Activated T-helper 2 cell treated with anti-CD3 and anti-CD28 coated beads, Interferon-gamma antibody, Interleukin-2, Interleukin-4, amounts not matched to agents 10 μg/mL and 5 μg/mL and 100 μg/mL, durations not matched to agents 14 hours and 24 hours and 36 hours (primary cell): ENCODE measurements at places on chromosomes 11 and 22. TPM values are rescaled to one million over a fixed set of nuclear protein-coding genes. Genes with fewer than 3 reads are reported as not detected.

The SF3A1 gene
- 287 and 325 TPM in 2 replicates for total RNA-seq

The SLC7A4 gene
- 0.07 TPM in 1 of 2 replicates, not detected in the other for total RNA-seq

The CTTN gene
- 33.4 and 34.9 TPM in 2 replicates for total RNA-seq

The CASP5 gene
- total RNA-seq: not detected in 2 replicates

The CFAP300 gene
- total RNA-seq: not detected in 2 replicates

DNA sequence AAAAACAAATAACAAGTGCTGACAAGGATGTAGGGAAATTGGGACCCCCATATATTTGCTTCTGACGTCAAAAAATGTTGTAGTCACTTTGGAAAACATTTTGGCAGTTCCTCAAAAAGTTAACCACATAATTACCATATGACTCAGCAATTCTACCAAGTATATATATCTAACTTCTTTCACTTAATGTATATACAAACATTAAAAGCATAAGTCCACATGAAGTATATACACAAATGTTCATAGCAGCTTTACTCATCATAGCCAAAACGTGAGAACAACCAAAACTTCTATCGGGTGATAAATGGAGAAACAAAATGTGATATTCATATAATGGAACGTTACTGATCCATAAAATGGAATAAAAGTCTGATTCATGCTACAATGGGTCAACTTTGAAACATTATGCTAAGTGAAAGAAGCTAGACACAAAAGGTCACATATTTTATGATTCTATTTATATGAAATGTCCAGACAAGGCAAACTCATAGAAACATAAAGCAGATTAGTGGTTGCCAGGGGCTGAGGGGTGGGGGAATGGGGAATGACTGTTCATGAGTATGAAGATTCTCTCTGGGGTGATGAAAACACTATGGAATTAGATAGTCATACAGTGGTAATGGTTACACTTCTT is 48.7 kb upstream of the TEAD1 start:
- H3K27ac ChIP-seq: no peak overlapping the region
- no peaks in the 10 kb centered on the region for H3K27me3 ChIP-seq
- DNase-seq: no peak
- H3K4me3 ChIP-seq: no peak overlapping the region
- H3K4me1 ChIP-seq: no peaks in the 10 kb centered on the region
- no peaks in the 10 kb centered on the region for H3K36me3 ChIP-seq

DNA sequence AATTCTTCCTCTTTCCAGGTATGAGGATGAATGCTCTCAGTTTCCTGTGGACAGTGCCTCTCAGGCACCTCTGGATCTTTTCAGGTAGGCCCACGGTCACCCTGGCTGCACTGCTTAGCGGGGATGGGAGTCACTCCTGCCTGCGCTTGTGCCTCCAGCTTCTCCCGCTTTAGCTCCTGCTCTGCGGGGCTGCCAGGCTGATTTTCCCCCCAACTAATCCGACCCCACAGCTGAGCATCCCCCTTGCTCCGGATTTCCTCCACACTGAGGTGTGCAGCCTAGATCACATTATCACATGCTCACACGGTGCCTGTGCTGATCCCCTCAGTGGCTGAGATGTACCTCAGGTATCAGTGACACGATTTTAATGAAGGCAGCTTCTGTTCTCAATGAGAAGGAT is 879.1 kb downstream of the OPCML start:
- no peaks in the 10 kb centered on the region for H3K27me3 ChIP-seq
- no peak overlapping the region for H3K4me3 ChIP-seq
- no peak for DNase-seq
- no peaks in the 10 kb centered on the region for H3K4me1 ChIP-seq

- H3K27ac ChIP-seq: no peak overlapping the region
- DNase-seq: no peak
- H3K4me3 ChIP-seq: no peak overlapping the region
- H3K36me3 ChIP-seq: no peaks in the 10 kb centered on the region
Measured at GRCh38 chr22:39292031-39292462, 27.4 kb downstream of the RPL3 start.

DNA sequence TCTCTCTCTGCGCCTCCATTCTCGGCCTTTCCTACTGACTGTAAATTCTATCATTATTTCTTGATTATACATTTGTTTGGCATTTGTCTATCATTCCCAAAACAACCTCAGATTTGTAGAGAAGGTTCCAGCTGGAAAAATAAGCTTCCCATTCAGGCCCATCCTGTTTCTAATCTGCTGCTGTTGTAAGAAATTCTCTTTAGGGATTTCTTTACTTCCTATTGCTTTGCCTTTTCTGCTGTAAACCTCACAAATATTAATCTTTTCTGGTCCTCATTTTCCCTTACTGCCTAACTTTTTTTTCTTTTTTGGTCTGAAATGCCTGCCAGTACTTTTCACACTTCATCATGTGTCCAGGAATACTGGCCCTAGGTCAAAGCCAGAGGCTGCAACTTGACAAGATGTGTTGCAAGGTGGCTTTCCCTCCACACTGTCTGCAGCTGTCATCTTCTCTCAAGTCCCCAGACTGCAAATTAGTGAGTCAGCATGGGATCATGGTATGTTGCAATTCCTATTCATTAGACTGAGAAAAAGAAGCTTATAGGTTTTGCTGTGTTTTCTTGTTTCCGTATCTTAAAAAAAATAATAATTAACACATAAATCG is 858.7 kb upstream of the CHORDC1 start:
- DNase-seq: no peak
- H3K36me3 ChIP-seq: no peaks in the 10 kb centered on the region
- H3K4me1 ChIP-seq: no peaks in the 10 kb centered on the region
- H3K4me3 ChIP-seq: no peak overlapping the region
- no peak overlapping the region for H3K27ac ChIP-seq

The RTN3 gene
- total RNA-seq: 61.1 and 64.1 TPM in 2 replicates

DNA sequence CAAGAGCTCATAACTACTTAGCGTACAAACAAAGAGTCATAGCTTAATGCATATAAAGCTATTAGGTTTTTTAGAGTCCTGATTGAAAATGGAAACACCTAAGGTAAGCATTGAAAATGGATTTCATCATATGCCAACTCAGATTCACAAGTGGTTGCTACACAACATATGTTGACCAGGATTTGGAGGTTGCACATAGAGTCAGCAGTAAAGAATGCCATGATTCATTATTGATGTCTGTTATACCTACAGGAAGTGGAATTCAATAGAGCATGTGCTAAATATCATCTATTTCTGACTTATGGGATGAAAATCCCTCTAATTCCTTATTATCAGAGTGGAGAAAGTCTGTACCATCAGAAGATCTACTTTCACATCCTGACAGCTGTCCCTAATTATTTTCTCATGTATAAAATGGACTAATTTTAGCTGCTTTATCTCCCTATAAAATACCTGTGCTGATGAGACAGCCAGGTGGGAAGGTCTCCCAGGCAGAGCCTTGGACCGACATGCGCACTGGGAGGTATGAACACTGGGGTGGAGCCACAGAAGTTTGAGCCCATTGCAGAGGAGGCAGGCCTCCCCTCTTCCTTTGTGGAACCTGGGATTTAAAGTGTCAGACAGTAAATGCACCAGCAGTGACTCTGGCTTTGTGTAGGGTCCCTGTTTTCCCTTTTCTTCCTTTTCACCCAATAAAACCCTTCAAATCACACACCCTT is 204.2 kb downstream of the AASDHPPT start:
- no peak overlapping the region for H3K27ac ChIP-seq
- H3K4me3 ChIP-seq: no peak overlapping the region
- DNase-seq: no peak
- no peaks in the 10 kb centered on the region for H3K27me3 ChIP-seq
- H3K4me1 ChIP-seq: no peaks in the 10 kb centered on the region

The APOL6 gene
- 21.2 and 21.9 TPM in 2 replicates for total RNA-seq

- no peaks in the 10 kb centered on the region for H3K27me3 ChIP-seq
- H3K27ac ChIP-seq: no peak overlapping the region
- no peak overlapping the region for H3K4me3 ChIP-seq
- H3K36me3 ChIP-seq: peaks cover 6% of the 10 kb centered on the region
- H3K4me1 ChIP-seq: peaks cover 18% of the 10 kb centered on the region
Measured at GRCh38 chr22:19180234-19180633, 1.7 kb upstream of the SLC25A1 start.

The SEPTIN5 gene
- 0.71 and 1.5 TPM in 2 replicates for total RNA-seq

DNA sequence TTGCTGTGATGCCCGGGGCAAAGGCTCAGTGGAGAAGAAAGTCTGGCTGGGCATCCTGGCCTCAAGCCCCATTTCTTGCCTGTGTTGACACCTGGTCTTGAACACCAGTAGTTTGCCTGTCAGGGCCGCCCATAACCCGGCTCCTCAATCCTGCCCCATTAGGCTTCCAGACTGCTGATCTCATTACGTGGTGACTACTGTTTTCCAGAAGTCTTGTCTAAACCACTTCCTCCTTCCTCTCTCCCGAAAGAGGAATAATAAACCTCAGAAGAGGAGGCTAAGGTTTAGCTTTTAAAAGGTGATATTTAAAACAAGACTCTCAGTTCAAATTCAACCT is 97.7 kb downstream of the CD44 start:
- H3K27me3 ChIP-seq: peaks cover 13% of the 10 kb centered on the region
- peaks cover 39% of the 10 kb centered on the region for H3K36me3 ChIP-seq
- DNase-seq: no peak
- no peak overlapping the region for H3K4me3 ChIP-seq
- peaks cover 72% of the 10 kb centered on the region for H3K4me1 ChIP-seq
- H3K27ac ChIP-seq: no peak overlapping the region

- H3K4me1 ChIP-seq: peaks cover 1% of the 10 kb centered on the region
- H3K36me3 ChIP-seq: no peaks in the 10 kb centered on the region
- peaks cover 45% of the 10 kb centered on the region for H3K27me3 ChIP-seq
Measured at GRCh38 chr22:45864959-45865476, 111.9 kb downstream of the WNT7B start.

The SMIM35 gene
- total RNA-seq: 1.7 and 1.9 TPM in 2 replicates

DNA sequence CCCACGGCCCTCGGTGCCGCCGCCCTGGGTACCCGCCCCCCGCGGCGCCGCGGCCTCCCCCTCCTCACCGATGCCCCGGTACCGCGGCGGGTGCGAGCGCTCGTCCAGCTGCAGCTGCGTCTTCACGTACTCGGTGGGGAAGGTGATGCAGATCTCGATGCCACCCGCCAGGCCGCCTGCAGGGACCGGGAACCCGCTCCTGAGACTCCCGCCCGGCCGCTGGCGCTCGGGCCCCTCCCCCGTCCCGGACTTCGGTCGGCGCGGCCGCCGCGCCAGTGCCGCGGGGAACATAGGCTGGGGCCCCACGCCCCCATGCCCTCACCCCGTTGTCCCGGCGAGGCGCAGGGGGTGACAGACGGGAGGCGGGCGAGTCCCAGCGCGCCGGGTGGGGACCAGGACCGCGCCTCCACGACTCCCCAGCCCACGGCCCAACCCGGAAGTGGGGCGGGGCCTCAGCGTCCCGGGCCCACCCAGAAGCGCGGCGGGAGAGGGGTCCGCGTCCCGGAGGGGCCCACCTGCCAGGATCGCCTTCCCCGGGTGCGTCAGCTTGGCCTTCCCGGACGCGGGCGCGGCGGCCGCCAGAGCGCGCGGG is 375 bp downstream of the SLC25A1 start:
- H3K4me1 ChIP-seq: peaks cover 22% of the 10 kb centered on the region
- DNase-seq: peak; percentile 56
- peaks cover 9% of the 10 kb centered on the region for H3K36me3 ChIP-seq

GRCh38 chr11:47991266-47991830 is 11.0 kb downstream of the PTPRJ start:
- H3K36me3 ChIP-seq: peaks cover 38% of the 10 kb centered on the region
- peak overlapping the region; percentile 56 for H3K4me3 ChIP-seq
- DNase-seq: no peak
- H3K27ac ChIP-seq: peak overlapping the region; percentile 80
- peaks cover 41% of the 10 kb centered on the region for H3K4me1 ChIP-seq
- no peaks in the 10 kb centered on the region for H3K27me3 ChIP-seq

The C11orf16 gene
- not detected in 2 replicates for total RNA-seq

The MS4A14 gene
- not detected in 2 replicates for total RNA-seq

DNA sequence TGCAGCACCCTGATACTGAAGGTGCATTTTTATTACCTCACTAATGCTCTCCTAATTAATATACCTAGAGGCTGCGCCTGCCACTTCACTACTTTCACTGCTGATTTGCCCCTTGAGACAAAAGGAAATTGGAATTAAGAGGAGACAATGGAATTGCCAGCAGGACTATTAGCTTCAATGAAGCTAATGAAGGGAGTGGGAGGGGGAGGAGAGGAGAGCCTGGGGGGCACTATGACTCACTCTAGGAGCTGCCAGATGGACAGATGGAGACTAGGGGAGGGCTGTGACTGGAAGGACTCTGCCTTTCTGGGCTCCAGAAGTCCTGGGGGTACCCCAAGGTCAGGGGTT is 102.8 kb upstream of the DRD2 start:
- H3K4me1 ChIP-seq: peaks cover 22% of the 10 kb centered on the region
- H3K36me3 ChIP-seq: no peaks in the 10 kb centered on the region
- no peak for DNase-seq
- peak overlapping the region; percentile 21 for H3K27ac ChIP-seq
- peaks cover 1% of the 10 kb centered on the region for H3K27me3 ChIP-seq

The CLCF1 gene
- 2.9 and 3.0 TPM in 2 replicates for total RNA-seq

- no peak overlapping the region for H3K27ac ChIP-seq
- no peaks in the 10 kb centered on the region for H3K36me3 ChIP-seq
- H3K4me3 ChIP-seq: no peak overlapping the region
- no peak for DNase-seq
- H3K4me1 ChIP-seq: peaks cover 3% of the 10 kb centered on the region
- no peaks in the 10 kb centered on the region for H3K27me3 ChIP-seq
Measured at GRCh38 chr11:131666617-131667016, 296.2 kb downstream of the NTM start.

DNA sequence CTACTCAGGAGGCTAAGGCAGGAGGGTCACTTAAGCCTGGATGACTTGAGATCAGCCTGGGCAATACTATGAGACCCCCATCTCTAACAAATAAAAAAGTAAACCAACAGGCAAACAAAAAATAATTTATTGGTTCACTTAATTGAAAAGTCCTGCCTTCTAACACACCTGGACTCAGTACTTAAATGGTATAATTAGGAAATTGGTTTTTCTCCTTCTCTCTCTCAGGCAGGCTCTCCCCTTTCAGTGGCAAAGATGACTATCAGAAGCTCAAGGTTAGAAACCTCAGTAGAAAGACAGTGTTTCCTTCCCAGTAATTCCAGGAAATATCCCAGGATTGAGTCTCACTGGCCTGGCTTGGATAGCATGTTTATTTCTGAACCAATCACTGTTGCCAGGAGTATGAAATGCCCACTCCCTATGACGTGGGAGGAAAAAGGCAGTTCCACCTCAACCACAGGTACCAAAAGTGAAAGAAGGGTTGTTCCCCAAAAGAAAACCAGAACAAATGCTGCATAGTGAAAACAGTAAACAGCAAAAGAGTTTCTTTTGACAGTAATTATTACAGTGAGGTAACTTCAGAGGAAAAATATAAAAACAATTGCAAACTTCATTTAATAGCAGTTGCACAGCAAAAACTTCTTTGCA is 56.3 kb upstream of the SOX6 start:
- H3K4me1 ChIP-seq: no peaks in the 10 kb centered on the region

GRCh38 chr11:132907651-132908413 is 624.5 kb downstream of the OPCML start:
- no peak for DNase-seq
- H3K36me3 ChIP-seq: no peaks in the 10 kb centered on the region
- H3K27ac ChIP-seq: no peak overlapping the region

- H3K27me3 ChIP-seq: peaks cover 5% of the 10 kb centered on the region
- no peak for DNase-seq
- H3K36me3 ChIP-seq: no peaks in the 10 kb centered on the region
- no peak overlapping the region for H3K4me3 ChIP-seq
Measured at GRCh38 chr11:22244986-22245592, 52.2 kb downstream of the ANO5 start.
